ENCODE measurements at places on chromosomes 2 and 18.

DNA sequence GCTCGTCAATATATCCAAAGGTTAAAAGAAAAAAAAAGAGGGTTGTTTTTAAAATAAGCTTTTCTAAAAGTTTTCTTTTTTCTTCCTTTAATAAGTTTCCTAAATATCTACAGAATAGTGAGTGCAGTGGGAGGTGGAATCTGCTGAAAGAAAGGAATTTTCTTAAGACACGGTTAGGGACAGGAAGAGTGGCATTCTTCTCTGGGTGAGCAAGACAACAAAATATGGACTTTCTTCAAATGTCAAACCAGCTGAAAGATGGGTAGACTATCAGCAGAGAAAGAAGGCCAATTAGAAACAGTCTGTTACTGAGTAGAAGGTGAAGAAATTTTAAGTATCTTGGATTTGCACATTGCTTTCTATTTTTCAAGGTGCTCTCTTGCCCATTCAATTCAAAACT, 222.7 kb upstream of the PIK3C3 start:
- no peak for DNase-seq

- DNase-seq: no peak
Observed at GRCh38 chr2:207216457-207216856, 50.7 kb upstream of the KLF7 start.

DNA sequence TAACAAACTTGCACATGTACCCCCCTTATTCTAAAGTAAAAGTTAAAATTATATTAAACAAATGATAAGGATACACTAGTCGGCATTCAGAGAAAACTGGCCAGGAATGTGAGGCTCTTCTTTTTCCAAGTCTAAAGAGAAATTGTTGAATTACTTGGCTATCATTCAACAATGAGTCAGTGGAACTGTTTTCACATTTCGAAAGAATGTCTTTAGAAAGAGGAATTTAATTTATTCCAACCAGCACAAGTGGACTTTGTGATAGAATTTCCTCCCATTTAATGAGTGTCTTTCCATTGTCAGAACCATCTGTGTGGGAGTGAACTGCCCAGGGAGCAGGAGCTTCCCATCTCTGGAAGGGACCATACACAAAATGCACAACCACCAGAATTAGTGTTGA, 792.2 kb downstream of the EPHA4 start:
- DNase-seq: no peak

DNA sequence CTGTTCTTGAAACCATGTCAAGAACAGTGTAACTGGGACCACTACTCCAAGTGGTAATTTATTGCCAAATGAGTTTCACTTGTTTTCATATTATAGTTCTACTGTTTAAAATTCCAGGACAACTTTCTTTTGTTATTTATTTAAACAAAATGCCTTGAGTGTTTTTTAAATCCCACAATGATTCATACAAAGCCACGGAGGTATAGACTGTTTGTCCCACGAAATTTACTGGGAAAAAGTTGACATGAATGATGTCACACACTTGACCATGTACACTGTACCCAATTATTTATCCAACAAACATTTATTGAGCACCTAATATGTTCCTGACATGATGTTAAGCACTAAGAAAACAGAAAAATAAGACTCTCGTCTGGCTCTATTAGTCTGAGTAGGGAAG, 243.9 kb upstream of the SIX2 start:
- no peak for DNase-seq

DNA sequence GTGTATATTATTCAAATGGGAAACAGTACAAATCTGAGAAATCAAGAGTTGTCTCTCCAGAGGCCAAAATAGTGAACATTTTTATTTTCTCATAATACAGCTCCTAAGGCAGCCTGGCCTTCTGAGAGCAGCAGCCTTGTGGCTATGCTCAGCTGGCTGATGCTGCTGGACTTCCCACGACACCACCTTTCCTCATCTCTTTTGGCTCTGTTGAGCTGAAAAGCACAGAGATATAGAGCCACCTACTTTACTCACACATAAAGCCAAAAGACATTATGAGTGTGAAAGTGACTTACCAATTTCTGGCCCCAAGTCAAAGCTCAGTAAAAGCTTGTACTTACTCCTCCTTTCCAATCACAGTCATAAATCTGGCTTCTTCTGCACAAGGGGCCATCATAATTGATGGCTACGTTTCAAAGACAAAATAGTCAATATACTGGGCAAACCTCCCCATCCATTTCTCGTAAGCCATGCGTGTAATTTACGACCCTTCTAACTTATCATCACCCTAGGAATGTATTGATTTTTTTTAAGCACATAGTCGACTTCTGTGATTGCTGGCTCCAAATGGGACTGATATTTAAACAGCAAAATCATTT, 18.6 kb upstream of the REG3A start:
- DNase-seq: no peak

DNA sequence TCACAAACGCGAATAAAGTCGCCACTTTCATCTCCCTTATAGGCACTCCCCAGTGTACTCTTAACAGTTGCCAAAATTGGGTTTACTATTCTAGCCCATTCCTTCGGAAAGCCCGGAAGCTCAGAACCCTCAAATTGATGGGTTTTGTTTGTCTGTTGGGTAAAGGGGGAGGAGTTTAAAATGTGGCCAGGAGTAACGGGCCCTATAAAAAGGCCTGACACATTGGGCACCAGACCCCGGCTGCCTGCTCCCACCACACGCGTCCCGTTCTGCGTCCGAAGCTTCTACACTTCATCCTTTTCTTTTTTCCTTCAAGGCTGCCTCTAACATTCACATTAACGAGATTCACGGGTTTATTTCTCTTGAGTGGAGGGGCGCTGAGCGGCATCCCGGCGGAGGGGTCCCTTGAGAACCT, 837 bp downstream of the NHEJ1 start:
- DNase-seq: no peak

GRCh38 chr2:7692657-7693161, 775.5 kb downstream of the RNF144A start:
- DNase-seq: no peak

DNA sequence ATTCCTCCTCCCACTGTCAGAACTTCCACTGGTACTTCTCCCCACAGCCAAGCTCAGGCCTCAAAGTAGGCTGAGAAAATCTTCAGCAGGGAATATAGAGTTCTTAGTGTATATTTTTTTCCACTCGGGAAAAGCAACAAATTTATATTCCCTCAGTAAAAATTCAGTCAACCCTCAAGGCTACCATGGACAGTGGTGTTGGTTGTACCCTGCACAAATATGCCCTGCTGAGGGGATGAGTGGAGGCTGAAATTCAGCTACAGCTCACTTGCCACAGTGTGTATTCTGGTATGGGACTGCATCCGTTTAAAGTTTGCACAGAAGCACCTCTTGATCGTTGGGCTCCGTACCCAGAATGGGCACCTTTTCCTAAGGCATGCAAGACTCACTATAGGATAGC, 90.8 kb upstream of the LGALSL start:
- no peak for DNase-seq

- no peak for DNase-seq
Observed at GRCh38 chr2:137983581-137983980, 19.3 kb downstream of the HNMT start.
